Ecto neural progenitor cell (in vitro differentiated cells): ENCODE measurements at places on chromosomes 2 and 18.

GRCh38 chr2:45123065-45123464 is 113.8 kb upstream of the SIX2 start:
- DNase-seq: no peak

DNA sequence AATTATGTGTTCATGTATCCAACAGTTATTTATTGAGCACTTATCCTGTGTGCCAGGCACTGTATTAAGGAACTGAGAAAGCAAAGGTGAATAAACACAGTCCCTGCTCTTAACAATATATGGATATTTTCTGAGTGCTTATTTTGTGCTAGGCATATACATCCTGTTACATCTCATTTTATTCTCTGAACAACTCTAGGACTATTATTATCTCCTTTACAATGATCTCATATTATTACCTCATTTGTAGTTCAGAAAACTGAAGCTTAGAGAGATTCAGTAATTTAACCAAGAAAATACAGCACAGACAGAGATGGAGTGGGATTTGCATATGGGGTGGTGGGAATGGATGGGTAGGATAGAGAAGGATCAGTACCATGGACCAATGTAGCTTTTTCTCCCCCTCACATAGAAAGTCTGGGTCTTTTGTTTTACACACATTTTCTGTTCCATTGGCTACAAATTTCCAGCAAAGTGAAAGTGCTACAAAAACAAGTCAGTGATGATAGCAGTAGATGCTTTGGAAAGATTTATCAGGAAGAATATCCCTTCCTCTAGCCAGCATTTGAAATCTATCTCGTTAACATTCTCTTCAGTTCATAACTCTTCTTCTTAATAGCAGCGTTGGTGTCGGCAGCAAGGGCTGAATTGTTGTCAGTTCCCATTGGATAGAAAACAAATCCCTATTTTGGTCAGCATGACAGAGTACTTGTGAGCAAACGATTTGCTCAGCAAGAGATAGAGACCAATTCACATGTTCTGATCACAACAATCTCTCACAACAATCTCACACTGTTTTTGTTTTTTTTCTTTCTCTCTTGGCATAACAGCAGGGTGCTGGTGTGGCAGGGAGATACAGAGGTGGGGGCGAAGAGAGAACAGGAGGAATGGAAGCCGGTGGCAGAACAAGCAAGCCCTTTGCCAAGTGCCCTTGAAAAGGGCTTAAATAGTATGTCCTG is 102.2 kb upstream of the KCTD1 start:
- no peak for DNase-seq

DNA sequence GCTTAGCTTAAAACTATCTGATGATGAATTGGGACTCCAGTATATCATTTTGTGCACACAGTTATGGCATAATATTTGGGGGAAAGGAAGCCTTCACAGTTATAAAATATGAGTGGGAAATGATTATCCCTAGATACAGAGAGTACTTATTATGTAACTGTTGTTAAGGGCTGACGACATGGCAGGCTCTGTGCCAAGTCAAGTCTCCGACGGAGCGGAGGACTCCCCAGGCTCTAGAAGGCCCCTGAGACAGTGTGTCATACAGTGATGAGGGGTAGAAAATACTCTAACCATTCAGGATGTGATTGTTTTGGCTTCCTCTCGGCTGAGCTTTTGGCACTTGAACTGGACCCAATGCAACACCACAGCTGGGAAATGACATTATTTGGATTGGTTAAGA is 211.8 kb downstream of the SLC8A1 start:
- no peak for DNase-seq

GRCh38 chr2:128414351-128414750 is 95.7 kb upstream of the HS6ST1 start:
- peak; percentile 23 for DNase-seq

- DNase-seq: no peak
These were observed 55.7 kb upstream of the REL start for GRCh38 chr2:60825666-60826065.

DNA sequence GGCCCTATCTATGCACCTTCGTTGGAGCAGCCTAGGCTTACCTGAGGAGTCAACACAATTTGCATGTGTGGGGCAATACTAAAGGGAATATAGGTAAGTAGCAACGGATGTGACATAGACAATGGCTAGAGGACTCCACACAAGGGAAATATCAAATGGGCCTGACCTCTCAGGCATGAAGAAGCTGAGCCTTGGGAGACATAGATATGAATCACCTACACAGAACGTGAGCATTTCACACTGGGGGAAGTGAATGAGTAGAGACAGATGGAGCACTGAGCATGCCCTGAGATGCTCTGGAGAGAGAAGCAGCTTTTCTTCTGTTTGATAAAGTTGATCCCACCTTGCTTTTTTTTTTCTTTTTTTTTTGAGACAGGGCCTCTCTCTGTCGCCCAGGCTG is 97.9 kb downstream of the ATL2 start:
- no peak for DNase-seq

- DNase-seq: no peak
These were observed 59.2 kb upstream of the KLF7 start for GRCh38 chr2:207224791-207225482.

DNA sequence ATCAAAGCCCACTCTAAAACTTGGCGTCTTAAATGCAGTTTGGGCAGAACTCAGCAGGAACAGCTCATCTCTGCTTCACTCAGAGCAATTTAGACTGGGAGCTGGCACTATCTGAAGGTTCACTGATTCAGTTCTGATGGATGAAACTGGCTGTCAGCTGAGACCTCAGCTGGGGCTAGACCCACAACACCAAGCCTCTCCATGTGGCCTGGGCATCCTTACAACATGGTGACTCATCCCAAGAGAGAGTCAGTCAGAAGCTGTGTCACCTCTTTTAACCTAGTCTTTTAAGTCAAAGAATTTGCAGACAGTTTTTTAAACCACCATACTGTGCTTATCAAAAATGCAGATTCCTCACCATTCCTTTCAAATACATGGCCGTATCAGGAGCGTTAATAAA is 62.6 kb upstream of the ZNF397 start:
- DNase-seq: no peak

GRCh38 chr2:152437276-152438108 is 102.5 kb downstream of the FMNL2 start:
- no peak for DNase-seq

- DNase-seq: peak; percentile 70
These were observed 85.4 kb downstream of the STPG4 start for GRCh38 chr2:47069628-47070154.

DNA sequence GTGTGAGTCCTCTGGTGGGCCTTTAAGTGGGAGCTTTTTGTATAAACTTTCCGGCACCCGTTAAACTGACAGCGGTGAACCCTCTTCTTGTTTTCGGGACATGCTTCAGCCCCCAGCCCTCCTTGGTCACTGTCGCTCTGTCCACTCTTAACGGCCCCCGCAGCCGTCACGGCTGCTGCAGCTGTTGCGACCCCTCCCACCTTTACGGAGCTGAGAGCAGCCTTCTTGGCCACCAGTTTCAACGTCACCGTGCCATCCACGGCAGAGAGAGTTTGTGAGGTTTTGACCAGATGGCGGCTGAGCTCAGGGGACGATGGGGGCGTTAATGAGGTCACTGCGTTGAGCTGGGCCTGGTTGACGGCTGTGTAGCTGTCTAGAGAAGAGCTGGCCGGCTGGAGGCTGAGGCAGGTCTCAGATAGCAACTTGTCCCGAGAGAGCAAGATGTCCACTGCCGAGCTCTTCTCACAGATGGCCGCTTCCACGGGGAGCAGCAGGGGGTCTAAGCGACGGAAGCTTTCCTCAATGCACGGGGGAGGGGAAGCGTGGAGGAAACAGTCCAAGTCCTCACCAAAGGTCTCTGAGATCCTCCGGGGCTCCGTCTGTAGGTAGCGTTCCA is 41.9 kb downstream of the KLF7 start:
- DNase-seq: no peak

DNA sequence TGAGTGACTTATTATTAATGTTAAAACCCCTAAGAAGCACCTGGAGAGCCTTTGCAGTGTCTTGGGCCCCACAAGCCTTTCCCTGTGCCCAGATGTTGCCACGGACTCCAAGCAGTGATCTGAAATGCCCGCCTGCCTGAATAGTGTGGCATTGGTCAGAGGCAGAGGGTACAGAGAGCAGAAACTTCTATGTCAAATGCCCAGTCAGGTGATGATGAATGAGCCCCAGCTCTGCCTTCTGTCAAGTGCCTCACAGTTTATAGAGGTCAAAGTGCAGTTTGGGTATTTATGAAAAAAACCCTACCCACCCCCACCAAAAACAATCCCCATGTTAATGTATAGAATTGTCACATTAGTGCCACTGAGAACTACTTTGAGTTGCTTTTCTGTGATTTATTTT is 170.0 kb upstream of the SIX3 start:
- no peak for DNase-seq

- no peak for DNase-seq
These were observed 87.5 kb downstream of the SATB2 start for GRCh38 chr2:199370150-199370780.

DNA sequence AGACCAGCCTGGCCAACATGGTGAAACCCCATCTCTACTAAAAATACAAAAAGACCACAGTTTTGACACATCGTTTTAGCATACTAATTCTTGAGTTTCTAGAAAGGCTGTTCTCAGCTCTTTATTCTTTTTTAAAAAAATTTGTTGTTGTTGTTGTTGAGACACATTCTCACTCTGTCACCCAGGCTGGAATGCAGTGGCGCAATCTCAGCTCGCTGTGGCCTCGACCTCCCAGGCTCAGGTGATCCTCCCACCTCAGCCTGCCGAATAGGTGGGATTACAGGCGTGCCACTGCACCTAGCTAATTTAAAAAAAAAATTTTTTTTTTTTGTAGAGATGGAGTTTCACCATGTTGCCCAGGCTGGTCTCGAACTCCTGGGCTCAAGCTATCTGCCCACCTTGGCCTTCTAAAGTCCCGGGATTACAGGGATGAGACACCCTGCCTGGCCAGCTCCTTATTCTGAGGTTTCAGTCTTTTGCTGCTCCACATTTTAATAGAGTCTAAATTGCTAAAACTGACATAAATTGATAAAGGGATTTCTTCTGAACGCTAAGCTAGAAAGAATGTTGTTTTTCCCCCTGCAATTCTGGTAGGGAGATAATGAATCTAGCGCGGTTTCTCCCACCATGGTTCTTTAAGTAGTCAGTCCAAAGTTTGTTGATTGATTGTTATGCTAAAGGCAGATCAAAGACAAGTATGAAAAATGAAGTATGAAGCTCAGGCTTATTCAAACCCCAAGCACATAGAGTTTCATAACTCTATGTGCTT is 32.6 kb upstream of the CABLES1 start:
- no peak for DNase-seq

DNA sequence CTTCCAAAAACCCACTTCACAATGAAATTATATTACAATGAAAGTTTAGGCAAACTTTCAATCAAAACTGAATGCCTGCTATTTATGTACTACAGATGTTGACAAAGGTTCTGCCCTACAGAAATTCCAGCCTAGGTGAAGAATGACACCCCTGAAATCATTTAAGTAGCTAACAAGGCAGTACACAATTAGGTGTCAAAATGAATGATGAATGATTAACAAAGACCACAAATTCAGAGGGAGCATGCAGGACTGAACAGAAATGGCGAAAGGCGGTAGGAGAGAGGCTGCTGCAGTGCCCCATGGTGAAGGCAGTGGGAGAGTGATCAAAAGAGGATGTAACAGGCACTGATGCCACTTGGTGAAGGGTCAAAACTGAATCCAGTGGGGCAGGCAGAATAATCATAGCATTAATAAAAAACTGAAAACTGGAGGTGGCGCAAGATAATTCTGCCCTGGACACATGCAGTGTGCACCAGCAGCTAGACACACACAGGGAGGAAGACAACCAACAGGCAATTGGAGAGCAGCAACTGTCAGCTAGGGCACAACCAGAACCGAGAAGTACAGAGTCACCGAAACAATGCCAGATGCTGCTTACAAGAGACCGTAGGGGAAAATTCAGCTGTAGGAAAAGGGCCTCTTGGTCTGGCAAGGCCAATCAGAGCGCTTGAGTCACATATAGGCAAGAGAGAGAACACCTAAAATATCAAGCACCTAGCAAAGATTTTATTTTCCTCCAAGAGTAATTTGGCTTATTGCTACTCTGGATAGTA is 4.5 kb downstream of the TMEM131 start:
- DNase-seq: no peak

GRCh38 chr18:61198486-61198885 is 134.7 kb upstream of the CDH20 start:
- no peak for DNase-seq

- DNase-seq: no peak
These were observed 47.7 kb upstream of the PLB1 start for GRCh38 chr2:28447943-28448792.
